A673 (cell line): ENCODE measurements at places on chromosomes 5 and 9. TPM values are rescaled to one million over a fixed set of nuclear protein-coding genes. Genes with fewer than 3 reads are reported as not detected.

Gene CA9
- total RNA-seq, result 0.32 and 1.4 TPM in 2 replicates

Gene ADAMTS13
- total RNA-seq, result 1.3 and 3.1 TPM in 2 replicates

- no peak for DNase-seq
Observed at GRCh38 chr5:56003179-56003578, 8.4 kb upstream of the IL6ST start.

- peaks cover 34% of the 10 kb centered on the region for H3K27me3 ChIP-seq
- peak; percentile 27 for DNase-seq
- H3K36me3 ChIP-seq, result no peaks in the 10 kb centered on the region
- no peaks in the 10 kb centered on the region for H3K4me1 ChIP-seq
- no peak overlapping the region for H3K4me3 ChIP-seq
- H3K27ac ChIP-seq, result no peak overlapping the region
Observed at GRCh38 chr5:135880278-135880677, 15.4 kb downstream of the IL9 start.
